ENCODE measurements at places on chromosomes 7 and 10.

- no peak for DNase-seq
Observed at GRCh38 chr7:44595934-44596635, 10.3 kb upstream of the OGDH start.

- no peak for DNase-seq
Observed at GRCh38 chr7:42315631-42316030, 78.6 kb upstream of the GLI3 start.

GRCh38 chr7:16755397-16755796 lies 1.8 kb downstream of the TSPAN13 start:
- no peak for DNase-seq

DNA sequence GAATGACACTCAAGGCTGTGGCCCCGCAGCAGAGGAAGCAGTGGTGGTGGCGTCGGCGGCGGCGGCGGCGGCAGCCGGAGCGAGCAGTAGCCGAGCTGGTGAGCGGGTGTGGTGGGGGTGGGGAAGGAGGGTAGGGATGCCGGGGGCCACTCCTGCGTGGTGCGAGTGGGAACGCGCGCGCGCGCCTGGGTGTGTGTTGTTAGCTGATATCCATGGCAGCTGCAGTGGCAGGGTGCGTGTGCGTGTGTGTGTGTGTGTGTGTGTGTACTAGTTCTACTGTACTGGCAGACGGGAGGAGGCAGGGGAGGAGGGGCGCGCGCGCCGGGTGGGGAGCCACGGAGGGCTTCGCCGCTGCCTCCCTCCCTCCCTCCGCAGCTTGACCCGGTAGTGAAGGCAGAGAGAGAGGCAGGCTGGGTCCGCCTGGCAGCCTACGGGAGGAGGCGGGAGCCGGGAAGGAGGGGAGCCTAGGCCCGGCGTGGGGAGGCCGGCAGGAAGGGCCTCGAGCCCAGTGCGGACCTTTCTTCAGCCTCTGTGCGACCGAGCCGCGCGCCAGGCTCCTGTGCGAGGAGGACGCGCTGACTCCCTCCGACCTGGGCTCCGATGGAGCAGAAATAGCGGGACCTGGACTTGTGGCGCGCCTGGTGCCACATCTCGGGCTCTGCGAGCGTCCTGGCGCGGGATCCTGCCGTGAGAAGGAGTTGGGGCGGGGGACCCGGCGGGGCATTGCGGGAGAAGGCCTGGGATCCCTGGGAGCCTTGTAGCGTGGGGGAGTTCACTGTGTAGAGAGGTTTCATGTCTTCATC lies at the start of gene MAGI2:
Gene MAGI2, minus strand, starts transcription at position 110 of the 803 bp plus-strand sequence. CDS start 347 bp downstream, outside the sequence.
- no peak for DNase-seq

DNA sequence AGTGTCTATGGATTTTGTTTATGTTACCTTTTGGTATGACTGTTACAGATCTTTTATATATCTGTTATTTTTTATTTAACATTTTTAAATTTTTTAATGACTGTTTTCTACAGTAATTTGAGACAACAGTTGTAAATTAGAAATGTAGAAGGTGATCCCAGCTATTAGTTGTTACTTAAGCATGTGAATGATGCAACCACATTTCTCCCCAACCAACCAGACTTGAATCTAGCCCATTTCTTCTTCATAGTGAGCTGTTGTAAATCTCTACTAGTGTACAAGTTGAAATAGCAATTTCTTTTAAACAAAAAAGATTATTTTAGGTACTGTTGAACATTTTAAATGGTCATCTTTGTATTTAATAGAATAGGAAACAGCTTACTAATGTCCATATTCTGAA lies 18.0 kb downstream of the TMEM106B start:
- DNase-seq = no peak

- no peak for DNase-seq
Observed at GRCh38 chr7:151658778-151659177, 139.1 kb upstream of the RHEB start.

DNA sequence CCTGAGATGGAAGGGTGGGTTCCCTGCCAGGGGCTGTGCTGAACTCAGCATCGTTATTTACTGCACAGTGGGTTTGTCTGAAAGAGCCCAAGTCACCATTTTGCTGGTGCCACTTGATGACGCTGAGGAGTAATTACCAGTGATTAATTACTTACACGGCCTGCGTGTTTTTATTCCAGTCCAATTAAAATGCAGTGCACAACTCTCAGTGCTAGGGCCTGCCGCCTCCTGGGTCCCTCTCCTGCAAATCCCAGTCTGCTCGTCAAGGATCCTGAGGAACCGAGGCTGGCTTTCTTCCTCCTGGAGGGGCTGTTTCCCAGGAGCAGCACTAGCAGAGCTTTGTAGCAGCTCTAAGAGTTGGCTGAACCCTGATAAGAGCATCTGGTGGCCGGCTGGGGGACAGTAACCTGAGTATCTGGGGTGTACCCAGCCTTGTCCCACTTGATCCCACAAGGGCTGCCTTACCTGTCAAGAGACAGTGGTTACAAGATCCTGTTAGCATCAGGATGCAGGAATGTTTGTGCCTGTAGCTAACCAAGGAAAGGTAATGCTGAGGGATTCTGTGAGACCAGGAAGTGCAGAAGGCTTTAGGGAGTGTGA lies 45.1 kb upstream of the LRRC4 start:
- DNase-seq = no peak

GRCh38 chr10:128631801-128632241 lies 505.6 kb upstream of the MKI67 start:
- DNase-seq = no peak

GRCh38 chr10:113543107-113543955 lies 9.5 kb upstream of the HABP2 start:
- DNase-seq = no peak

GRCh38 chr10:30869566-30869965 lies 162.1 kb downstream of the ZNF438 start:
- DNase-seq = no peak

DNA sequence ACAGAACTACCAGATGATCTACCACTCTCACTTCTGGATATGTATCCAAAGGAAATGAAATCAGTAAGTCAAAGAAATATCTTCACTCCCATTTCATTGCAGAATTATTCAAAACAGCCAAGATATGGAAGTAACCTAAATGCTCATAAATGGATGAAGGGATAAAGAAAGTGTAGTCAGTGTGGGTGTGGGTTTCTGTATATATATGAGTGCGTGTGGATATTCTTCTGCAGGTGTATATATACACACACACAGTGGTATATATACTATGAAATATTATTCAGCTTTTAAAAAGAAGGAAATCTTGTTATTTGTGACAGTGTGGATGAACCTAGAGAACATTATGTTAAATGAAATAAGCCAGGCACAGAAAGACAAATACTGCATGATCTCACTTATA lies 48.7 kb downstream of the IMMP2L start:
- DNase-seq = no peak

DNA sequence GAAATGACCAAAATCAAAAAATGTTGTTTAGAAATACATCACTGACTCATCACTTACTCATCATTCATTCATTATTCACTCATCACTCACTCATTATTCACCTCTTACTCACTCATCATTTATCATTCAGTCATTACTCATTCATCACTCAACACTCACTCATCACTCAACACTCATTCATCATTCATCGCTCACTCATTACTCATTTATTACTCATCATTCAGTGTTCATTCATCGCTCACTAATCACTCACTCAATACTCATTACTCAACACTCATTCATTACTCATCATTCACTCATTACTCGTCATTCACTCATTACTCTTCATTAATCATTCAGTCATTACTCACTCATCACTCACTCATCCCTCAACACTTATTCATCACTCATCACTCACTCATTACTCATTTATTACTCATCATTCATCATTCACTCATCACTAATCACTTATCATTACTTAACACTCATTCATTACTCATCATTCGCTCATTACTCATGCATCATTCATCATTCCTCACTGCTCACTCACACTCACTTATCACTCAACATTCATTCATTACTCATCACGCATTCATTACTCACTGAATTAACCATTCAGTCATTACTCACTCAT lies 238.5 kb downstream of the ADARB2 start:
- DNase-seq = no peak

GRCh38 chr7:134814730-134815364 lies 35.4 kb downstream of the CALD1 start:
- no peak for DNase-seq

- DNase-seq = no peak
Observed at GRCh38 chr7:42311195-42311594, 74.2 kb upstream of the GLI3 start.

- no peak for DNase-seq
Observed at GRCh38 chr10:113412161-113412560, 140.7 kb upstream of the HABP2 start.

DNA sequence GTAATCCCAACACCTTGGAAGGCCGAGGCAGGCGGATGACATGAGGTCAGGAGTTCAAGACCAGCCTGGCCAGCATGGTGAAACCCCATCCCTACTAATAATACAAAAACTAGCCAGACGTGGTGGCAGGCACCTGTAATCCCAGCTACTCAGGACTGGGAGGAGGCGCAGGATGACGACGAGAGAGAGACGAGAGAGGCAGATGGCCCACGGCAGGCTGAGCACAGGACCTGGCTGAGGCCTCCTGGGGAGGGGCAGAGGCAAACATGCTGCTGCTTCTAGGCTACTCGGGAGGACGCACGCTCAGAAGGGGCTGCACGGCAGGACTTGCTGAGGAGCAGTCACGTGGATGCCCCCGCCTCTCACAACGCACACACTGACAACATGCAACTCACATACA lies 22.4 kb downstream of the DIP2C start:
- no peak for DNase-seq

DNA sequence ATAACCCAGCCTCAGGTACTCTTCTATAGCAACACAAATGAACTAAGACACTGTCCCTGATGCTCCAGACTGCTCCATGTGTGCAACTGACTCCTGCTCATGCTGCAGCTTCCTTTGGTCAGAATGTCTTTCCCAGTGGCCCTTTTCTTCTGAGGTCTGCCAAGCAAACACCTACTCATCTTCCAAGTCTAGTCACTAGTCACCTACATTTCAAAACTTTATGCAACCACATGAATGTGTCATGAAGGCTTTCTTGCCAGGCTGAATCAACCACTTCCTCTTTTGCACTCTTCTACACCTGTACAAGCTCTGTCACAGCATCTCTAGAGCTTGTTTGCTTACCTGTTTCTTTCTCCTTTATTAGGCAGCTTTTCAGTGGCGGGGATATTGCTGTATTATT lies 75.8 kb downstream of the LSMEM1 start:
- no peak for DNase-seq

DNA sequence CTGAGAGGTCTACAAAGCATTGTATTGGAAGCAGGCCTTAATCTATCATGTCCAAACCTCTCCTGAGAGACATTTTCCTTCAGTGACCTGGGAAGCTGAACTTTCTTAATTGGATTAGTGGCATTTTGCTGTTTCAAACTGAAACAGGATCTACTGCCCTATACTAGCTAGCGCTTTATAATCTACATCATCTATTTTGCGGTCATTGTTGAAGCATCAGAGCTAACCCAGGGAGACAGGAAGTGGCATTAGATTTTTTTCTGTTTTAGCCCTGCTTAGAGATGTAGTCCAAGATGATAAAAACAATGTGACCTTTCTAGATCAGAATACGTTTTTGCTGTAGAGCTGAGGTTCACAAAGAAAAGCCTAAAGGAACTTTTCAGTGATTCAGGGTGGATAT lies 147.4 kb upstream of the AGR3 start:
- peak; percentile 53 for DNase-seq

- DNase-seq = no peak
Observed at GRCh38 chr7:156309016-156309620, 331.5 kb upstream of the RNF32 start.

- DNase-seq = no peak
Observed at GRCh38 chr10:19659920-19660655, 156.1 kb upstream of the PLXDC2 start.

- DNase-seq = no peak
Observed at GRCh38 chr10:48364659-48365405, 58.4 kb downstream of the MAPK8 start.

GRCh38 chr7:36905841-36906240 lies 181.5 kb upstream of the AOAH start:
- DNase-seq = no peak

GRCh38 chr7:139937715-139938114 lies 108.7 kb downstream of the TBXAS1 start:
- DNase-seq = no peak

- DNase-seq = no peak
Observed at GRCh38 chr10:22704942-22705341, 9.4 kb downstream of the PIP4K2A start.

- peak; percentile 31 for DNase-seq
Observed at GRCh38 chr10:110207011-110207804, at the start of gene MXI1. TSS of gene MXI1 (plus strand) at chr10:110207605. CDS start at chr10:110207809, 204 bp downstream.

GRCh38 chr7:108049962-108050361 lies 47.0 kb upstream of the LAMB1 start:
- DNase-seq = peak; percentile 6

DNA sequence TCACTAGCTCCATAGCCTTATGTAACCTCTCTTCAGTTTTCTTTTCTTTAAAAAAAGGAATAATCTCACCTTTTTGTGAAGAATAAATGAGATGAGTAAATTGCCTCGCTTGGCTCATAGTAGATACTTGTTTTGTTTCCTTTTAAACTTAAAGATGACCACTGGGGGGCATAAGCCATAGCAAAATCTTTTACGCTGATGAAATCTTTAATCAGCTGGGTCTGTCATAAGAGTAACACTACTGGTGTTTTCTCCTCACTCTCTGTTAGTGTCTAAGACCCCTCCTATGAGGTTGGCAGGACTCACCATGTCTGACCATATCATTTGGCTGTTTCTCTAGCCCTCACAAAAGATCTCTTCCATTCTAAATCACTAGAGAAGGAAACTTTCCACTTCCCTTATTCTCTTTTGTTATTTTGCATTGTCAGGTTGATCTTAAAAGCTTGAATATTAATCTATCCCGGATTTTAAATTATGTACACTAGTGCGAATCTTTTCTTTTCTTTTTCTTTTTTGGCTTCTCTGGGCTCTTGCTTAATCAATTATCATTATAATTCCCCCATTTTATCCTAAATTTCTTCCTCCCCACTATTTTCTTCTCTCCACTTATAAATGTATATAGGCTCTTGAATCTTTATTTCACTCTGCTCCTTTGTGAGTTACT lies 12.5 kb downstream of the STAG3 start:
- DNase-seq = peak; percentile 50

DNA sequence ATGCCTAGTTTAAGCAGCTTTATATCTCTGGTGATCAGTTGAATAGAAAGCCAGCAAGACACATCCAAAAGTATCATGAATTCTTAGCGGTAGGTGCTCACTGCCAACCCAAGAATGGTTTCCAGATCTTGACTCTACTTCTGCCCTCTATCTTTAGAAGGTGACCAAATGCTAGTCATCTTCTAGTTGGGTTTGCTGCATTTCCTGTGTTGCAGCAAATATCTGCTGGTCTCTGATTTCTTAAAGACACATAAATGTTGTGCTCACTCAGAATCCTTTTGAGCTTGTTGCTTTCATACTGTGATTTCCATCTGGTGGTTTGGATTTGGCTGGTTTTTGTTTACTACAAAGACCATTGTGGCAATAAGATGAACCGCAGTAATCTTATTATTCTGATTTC lies 2.2 kb downstream of the CDC123 start:
- DNase-seq = no peak

DNA sequence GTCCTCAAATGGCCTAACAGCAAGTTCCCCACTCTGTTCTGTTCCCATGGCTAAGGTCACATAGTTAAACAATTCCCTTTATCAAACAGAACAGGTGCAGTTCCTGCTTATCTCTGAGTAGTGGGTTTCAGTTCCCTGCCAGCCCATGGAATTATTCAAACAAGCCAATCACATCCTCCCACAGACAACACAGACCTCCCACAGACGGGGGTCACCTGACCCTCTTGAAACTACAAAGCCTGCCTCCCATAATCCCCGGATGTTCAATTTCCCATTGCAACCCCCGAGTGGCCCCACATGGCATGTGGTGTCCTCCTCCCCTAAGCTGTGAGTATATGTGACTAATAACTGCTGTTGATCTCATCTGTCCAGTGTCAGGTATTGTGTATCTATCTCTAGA lies 64.1 kb downstream of the TMEM168 start:
- no peak for DNase-seq
